ENCODE measurements at places on chromosomes 7 and 10.

- no peak overlapping the region for H3K4me3 ChIP-seq
- H3K36me3 ChIP-seq, result no peaks in the 10 kb centered on the region
- no peak overlapping the region for H3K27ac ChIP-seq
- H3K27me3 ChIP-seq, result no peaks in the 10 kb centered on the region
- H3K4me1 ChIP-seq, result peaks cover 23% of the 10 kb centered on the region
Observed at GRCh38 chr7:129771928-129772479, 160.5 kb downstream of the NRF1 start.

DNA sequence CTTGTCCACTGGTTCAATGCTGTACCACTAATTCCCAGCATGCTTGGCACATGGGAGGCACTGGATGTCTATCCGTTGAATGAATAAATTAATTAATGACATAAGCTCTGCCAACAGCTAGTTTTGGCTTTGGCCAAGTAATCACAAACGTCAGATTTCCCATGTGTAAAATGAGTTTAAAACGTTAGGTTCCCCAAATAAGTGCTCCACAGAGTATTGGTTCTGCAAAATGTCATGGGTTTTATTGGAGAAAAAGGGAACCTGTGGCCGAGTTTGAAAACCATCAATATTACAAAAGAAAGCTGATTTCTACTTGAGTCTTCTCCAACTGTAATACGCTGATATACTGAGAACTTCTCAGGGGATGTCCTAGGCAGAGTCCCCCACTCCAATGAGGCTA, 23.2 kb downstream of the ELMO1 start:
- H3K4me1 ChIP-seq, result no peaks in the 10 kb centered on the region
- no peak for DNase-seq
- no peaks in the 10 kb centered on the region for H3K27me3 ChIP-seq
- H3K4me3 ChIP-seq, result no peak overlapping the region
- H3K36me3 ChIP-seq, result peaks cover 9% of the 10 kb centered on the region
- no peak overlapping the region for H3K27ac ChIP-seq

DNA sequence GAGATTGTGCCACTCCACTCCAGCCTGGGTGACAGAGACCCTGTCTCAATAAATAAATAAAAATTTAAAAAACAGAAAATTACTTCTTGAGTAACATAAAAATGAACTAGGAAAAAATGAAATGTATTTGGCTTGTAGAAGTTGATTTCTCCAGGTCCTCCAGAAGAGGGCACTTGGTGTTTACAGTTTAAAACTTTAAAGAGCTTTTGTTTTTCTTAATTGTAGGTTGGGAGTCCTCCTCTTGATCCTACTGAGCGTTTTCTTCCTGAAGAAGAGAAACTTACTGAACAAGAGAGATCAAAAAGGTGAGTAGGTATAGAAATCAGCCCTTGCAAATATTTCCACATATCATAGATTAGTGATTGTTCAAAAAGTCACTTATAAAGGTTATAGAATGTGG, 16.2 kb downstream of the KIFBP start:
- peaks cover 19% of the 10 kb centered on the region for H3K36me3 ChIP-seq
- no peak for DNase-seq
- H3K27me3 ChIP-seq, result no peaks in the 10 kb centered on the region

DNA sequence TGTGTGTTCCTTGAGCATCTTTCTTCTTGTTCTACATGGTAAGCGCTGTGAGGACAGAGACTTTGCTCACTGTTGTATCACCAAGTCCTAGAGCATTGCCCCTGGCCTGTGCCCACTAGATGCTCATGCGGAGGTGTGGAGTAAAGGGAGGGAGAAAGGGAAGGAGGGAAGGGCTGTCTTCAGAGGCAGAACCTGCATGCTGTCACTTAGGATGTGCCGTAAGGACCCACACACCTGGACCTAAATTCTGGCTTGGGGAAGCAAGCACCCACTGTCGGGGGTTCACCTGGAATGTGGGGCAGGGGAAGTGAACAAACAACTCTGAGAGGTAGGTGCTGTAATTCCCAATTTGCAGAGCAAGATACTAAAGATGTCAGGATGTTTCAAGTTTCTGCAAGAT, 129.5 kb downstream of the PTPN20 start:
- no peak for DNase-seq
- no peaks in the 10 kb centered on the region for H3K4me1 ChIP-seq
- H3K27me3 ChIP-seq, result no peaks in the 10 kb centered on the region
- H3K27ac ChIP-seq, result no peak overlapping the region

- DNase-seq, result peak; percentile 80
- peak overlapping the region; percentile 66 for H3K27ac ChIP-seq
- no peaks in the 10 kb centered on the region for H3K36me3 ChIP-seq
- H3K27me3 ChIP-seq, result no peaks in the 10 kb centered on the region
- H3K4me1 ChIP-seq, result peaks cover 29% of the 10 kb centered on the region
Observed at GRCh38 chr10:6151087-6151977, 51.4 kb upstream of the PFKFB3 start.

DNA sequence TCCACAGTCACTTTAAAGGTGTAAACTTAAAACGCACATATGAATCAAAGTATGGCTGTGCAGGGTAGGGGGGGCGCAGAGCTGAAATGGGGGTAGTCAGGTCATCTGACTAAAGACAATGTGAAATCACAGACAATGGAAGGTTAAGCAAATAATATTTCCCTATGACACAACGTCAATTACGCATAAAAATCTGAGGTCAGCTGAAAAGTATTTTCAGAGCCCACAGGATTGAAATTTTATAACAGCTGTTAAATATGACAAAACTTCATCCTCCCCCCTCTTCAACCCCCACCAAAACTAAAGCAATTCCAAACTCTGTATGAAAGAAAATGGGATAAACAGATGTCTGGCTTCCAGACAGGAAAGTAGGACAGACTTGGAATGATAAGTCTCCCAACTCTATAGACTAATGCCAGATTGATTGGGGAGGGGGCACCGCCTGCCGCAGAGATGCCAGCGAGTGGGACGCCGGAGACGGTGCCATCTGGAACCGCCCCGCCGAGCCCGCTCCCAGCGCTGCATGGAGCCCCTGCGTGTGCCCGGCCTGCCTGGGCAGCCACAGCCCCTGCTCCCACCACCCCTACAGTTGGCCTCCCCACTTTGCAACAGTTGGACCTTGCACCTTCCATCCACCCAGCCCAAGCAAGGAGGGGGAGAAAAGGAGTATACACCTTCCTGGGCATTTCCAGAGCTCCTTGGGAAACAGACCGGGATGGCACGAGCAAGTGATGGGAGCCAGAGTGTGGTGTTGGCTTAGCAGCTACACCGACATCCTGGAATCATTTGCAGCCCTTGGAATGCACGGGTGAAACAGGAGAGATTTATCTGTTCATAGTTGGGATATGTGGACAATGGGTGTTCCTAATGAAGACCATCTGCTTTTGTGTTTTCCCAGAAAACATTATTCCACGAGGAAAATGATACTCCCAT, 10.7 kb downstream of the EBF3 start:
- H3K36me3 ChIP-seq, result no peaks in the 10 kb centered on the region
- no peak overlapping the region for H3K27ac ChIP-seq
- H3K4me1 ChIP-seq, result peaks cover 3% of the 10 kb centered on the region
- H3K4me3 ChIP-seq, result no peak overlapping the region
- DNase-seq, result no peak

DNA sequence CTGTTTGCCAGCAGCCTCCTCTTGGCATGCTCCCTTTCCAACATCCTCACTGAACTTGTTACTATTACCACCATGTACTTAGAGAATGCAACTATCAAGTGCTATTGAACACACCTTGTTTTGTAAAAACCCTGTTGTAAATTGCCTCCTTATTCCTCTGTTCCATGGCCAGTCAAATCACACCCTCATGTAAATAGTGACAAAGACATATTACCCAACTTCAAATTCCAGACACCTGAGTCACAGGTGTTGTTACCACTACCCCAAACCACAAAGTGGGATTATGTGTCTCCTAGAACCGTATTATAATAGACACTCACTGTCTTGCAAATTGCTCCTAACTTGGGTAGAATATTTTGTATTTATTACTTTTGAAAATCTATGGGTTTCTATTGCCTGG, 263.2 kb upstream of the C7orf33 start:
- no peak for DNase-seq
- no peaks in the 10 kb centered on the region for H3K4me1 ChIP-seq
- H3K27me3 ChIP-seq, result no peaks in the 10 kb centered on the region
- no peak overlapping the region for H3K27ac ChIP-seq
- H3K4me3 ChIP-seq, result no peak overlapping the region

DNA sequence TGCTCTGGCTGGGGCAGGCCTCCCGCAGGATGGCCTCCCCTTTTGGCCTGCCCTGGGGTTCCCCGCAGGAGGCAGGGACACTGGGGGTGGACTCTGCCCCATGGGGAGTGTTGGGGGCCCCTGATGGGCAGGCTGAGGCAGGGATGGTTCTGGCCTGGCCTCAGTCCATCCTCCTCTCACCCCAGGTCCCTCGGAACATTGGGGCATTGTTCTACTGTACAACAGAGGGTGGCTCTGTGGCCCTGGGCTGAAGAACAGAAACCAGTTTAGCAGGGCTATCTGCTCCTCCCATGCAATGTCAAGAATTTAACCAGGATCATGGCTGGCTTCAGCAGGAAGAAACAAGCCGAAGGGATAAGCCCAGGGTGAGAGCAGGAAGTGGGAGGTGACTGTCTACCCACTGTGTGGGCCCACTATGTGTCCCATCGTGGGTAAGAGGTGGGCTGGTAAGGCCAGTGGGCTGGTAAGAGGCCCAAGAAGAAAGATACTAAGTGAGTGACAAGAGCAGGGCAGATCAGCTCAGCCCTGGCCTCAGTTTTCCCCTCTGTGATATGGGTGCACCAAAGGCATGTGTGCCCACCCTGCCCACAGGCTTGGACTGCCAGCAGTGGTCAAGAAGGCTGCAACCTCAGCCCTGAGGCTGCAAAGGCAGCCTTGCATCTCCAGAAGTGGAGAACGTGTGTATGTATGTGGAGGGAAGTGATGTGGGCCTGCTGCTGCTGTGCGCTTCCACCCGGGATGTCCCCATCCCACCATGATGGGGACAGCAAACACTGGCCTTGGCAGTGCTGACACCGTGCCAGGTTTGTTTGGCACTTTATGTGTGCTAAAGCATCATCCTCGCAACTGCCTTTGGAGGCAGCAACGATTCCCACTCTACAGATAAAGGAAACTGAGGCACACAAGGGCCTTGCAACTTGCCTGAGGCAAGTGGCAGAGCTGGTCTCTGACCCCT, 138.9 kb downstream of the SH3PXD2A start:
- no peak overlapping the region for H3K4me3 ChIP-seq
- H3K27me3 ChIP-seq, result no peaks in the 10 kb centered on the region
- no peaks in the 10 kb centered on the region for H3K4me1 ChIP-seq
- H3K27ac ChIP-seq, result no peak overlapping the region
- no peak for DNase-seq

GRCh38 chr10:86667421-86668181, 710 bp upstream of the LDB3 start:
- H3K27me3 ChIP-seq, result no peaks in the 10 kb centered on the region
- no peaks in the 10 kb centered on the region for H3K4me1 ChIP-seq
- H3K27ac ChIP-seq, result no peak overlapping the region
- DNase-seq, result no peak

DNA sequence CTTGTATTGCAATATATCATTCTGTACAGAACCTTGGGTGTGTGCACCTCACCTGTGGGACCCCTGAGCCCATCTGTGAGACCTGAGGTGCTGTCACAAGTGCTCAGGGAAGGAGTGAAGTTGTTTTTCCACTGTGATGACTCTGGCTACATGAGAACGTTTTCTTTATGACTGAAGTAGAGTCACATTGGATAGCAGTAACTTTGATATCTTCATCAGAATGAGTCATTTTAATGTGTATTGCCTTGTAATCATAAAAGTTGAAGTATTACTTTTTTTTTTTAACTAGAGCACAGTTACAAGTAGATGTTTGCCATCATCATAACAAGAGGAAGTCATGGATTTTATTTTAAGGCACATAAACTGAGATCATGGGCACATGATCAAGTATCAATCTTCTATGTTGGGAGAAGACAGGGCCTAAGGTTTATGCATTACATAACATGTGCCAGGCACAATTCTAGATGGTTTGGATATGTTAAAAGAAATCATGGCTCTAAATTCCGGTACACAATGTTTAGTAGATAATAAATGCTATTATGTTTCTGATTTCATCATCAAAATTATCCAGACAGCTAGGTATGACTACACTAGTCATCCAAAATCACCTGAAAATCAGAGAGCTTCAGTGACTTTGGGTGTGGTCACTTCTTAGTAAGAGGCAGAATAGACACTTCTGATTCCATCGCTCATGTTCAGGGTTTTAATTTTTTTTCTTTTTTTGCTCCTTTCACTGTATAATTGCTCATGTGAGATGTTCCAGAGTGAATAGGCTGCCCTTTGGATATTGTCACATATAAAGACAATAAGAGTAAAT, 82.7 kb upstream of the KLF6 start:
- no peak for DNase-seq
- no peak overlapping the region for H3K27ac ChIP-seq
- no peaks in the 10 kb centered on the region for H3K4me1 ChIP-seq
- no peaks in the 10 kb centered on the region for H3K27me3 ChIP-seq
- H3K36me3 ChIP-seq, result no peaks in the 10 kb centered on the region
- no peak overlapping the region for H3K4me3 ChIP-seq

DNA sequence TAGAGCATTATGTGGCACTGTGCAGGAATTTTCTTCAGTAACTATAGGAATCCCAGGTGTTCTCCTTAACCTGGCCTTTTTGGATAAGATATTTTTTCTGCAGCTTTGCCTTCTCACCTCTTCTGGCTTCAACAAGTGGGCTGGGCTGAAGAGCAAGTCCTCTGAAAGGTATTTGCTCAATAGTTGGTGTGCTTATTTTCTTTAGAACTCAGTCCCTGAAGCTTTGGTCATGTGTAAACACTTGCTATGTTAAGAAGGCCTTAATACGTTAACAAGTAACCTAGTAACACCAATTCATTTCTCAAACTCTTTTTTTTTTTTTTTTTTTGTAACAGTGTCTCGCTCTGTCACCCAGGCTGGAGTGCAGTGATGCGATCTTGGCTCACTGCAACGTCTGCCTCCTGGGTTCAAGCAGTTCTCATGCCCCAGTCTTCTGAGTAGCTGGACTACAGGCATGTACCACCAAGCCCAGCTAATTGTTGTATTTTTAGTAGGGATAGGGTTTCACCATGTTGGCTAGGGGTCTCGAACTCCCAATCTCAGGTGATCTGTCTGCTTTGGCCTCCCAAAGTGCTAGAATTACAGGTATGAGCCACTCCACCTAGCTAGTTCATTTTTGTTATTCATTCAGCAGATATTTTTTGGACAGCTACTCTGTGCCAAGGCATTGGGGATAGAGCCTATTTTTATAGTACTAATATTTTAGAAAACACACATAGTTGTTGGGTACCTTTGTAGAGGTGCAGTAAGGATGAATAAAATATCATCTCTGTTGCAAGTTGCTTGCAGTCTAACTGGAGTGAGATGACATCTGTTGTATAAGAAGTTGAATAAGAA, 164.6 kb downstream of the SND1 start:
- no peaks in the 10 kb centered on the region for H3K27me3 ChIP-seq
- H3K4me1 ChIP-seq, result no peaks in the 10 kb centered on the region
- DNase-seq, result no peak
- H3K4me3 ChIP-seq, result no peak overlapping the region
- no peak overlapping the region for H3K27ac ChIP-seq
- H3K36me3 ChIP-seq, result no peaks in the 10 kb centered on the region

GRCh38 chr7:19508124-19508523, 200.7 kb downstream of the POLR1F start:
- H3K36me3 ChIP-seq, result no peaks in the 10 kb centered on the region
- no peaks in the 10 kb centered on the region for H3K4me1 ChIP-seq
- no peak overlapping the region for H3K27ac ChIP-seq
- H3K27me3 ChIP-seq, result no peaks in the 10 kb centered on the region
- no peak for DNase-seq

GRCh38 chr7:134548877-134549276, at the start of gene AKR1B15:
Gene AKR1B15, plus strand, starts transcription at chr7:134549110. Its CDS starts 15,510 bp downstream, at chr7:134564620.
- no peaks in the 10 kb centered on the region for H3K27me3 ChIP-seq
- H3K4me1 ChIP-seq, result peaks cover 4% of the 10 kb centered on the region
- no peak for DNase-seq
- H3K4me3 ChIP-seq, result no peak within 1 kb of the TSS

- peak; percentile 34 for DNase-seq
- H3K4me3 ChIP-seq, result no peak overlapping the region
- peaks cover 34% of the 10 kb centered on the region for H3K4me1 ChIP-seq
- no peaks in the 10 kb centered on the region for H3K36me3 ChIP-seq
- H3K27me3 ChIP-seq, result no peaks in the 10 kb centered on the region
Observed at GRCh38 chr10:69065406-69066361, 22.2 kb upstream of the SRGN start.

All from natural killer cell (primary cell).